ENCODE measurements at places on chromosomes 7 and 10. TPM values are rescaled to one million over a fixed set of nuclear protein-coding genes. Genes with fewer than 3 reads are reported as not detected.

DNA sequence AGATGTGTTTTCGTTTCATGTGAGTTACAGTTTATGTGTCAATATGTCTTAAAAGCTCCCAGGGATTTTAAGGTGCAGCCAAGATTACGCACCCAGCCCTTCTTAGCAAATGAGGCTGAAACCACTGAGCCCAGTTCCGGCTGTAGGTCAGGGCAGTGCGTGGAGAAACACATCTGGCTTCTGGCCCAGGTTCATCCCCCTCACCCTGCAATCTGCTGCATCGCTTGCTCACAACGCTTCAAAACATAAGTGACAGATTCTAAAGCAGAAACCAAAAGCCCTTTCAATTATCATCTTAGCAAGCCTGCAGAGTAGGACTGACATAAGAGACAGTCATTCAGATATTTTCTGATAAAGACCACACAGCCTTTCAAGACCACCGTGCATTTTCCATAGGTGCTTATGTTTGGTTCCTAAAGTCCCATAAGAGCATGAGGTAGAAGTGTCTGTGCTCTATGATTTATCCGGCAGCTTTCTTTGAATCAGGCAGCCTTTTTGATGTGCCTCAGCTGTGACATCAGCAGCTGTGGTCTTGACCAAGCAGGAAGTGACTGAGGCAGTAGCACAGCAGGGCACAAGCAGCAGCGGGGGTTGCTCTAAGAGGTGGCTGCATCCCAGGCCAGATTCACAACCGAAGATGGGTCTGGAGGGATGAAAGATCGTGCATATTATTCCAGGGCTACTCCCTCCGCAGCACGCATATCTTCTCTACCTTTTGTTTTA, 72.1 kb upstream of the LYZL2 start:
- no peak for DNase-seq

GRCh38 chr10:119029613-119030420, at the start of gene NANOS1:
TSS of gene NANOS1 (plus strand) at chr10:119029714. CDS start at chr10:119029802, 88 bp downstream.
- DNase-seq, result no peak

Gene TET1
- total RNA-seq, result 35.7 TPM

Gene TFEC
- total RNA-seq, result 0.49 TPM

GRCh38 chr7:69683002-69683401, 84.7 kb downstream of the AUTS2 start:
- DNase-seq, result no peak

DNA sequence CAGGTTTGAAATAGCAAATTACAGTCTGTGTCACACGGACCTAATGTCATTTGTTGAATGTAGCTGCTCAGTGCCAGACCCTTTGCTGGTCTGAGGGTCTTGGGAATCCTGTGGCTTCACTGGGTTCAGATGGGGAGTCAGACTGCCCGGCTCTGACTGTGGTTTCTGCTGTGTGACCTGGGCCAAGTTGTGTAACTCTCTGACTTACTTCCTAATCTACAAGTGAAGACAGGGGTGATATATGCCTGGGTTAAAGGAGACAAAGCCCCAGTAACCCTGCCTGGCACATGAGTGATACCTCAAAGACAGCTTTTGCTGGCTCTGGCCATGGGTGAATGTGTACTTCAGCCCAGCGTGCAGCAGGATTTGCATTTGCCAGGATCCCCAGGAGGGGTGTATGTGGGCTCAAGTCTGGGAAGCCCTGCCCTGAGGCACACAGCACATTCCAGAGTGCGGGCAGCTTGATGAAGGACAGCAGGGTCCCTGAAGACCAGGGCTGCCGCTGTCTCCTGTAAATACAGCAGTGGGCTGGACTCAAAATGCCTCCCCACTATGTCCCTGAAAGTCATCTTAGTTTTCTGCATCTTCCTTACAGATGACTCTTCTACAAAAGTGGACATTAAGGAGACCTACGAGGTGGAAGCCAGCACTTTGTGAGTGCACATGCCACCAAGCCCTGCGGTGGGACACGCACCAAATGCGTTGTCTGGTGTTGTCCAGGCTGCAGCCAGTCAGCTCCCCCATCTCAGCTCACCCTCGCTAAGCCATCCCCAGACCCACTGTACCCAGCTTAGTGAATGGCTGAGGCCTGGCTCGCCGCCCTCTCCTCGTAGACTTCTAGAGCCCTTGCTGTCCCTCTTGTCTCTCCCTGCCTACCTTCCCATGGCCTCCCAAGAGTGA, 16.4 kb downstream of the NACAD start:
- no peak for DNase-seq

Gene ZNF25
- total RNA-seq, result 12.7 TPM

DNA sequence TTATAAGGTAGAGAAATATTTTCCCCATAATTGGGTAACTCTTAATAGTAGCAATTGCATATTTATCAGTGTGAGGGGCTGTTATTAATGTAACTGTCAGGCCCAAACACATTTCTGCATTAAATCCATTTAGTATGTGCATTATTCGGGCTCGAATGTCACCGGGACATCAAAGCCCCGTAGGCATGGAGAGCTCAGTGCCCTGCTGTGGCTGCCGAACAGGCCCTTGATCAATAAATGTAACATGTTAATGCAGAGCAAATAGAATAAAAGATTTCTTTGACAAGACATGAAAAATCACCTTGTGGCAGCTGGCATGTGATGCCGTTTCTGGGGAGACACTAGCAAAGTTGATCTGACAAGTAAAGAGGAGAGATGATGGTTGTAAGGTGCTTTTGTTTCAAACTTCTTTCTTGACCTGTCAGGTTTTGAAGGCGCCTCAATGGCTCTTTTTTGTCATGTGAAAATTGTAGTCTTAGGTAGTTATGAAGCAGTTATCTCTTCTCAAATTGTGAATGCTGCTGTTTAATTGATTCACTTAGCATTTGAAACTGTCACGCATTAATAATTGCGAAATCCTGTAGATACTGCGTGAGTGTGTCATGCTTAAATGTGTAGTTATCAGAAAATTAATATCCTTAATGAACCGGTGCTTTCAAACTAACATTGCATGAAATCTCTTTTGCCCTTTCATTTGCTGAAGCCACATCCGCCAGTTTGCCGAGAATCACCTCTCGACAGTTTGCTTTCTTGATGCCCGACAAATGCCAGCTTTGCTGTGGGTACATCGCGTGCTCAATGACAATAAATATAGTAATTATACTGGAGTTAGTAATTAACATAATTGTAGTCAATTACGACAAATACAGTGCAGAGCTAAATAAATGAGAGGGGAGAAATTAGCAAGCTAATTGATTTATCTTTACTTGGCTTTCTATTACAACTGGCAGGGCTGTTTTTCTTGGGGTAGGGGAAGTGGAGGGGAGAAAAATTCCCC, 19.5 kb downstream of the LRMDA start:
- DNase-seq, result no peak

Gene CUBN
- total RNA-seq, result 1.5 TPM
